ENCODE measurements at places on chromosomes 11 and 22.

DNA sequence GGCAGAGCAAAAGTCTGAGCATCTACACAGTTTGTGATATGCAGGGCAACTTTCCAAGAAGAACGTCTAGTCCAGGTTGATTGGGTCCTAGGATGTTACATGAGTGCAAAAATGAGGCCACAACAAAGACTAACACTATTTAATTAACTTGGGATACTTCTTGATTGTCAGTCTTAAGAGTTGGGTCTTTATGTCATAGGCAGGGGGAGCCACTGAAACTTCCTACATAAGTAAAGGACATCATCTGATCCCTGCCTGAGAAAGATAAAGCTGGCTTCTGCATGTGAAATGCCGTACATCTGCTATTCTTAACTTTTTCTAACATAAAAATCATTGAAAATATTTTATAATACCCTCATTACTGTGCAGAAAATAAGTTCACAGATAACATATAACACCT lies 525.5 kb downstream of the NTM start:
- DNase-seq = no peak

GRCh38 chr11:119693253-119693815 lies 35.7 kb downstream of the NECTIN1 start:
- no peak for DNase-seq

- no peak for DNase-seq
Measured at GRCh38 chr11:103779054-103779453, 257.4 kb upstream of the DDI1 start.

DNA sequence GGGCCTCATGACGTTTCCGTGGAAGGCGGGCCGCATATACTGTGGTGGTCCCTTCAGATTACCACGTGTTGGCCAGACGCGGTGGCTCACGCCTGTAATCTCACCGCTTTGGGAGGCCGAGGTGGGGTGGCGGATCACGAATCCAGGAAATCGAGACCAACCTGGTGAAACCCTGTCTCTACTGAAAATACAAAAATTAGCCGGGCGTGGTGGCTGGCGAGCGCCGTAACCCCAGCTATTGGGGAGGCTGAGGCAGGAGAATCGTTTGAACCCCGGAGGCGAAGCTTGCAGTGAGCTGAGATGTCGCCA lies 853 bp upstream of the DENND6B start:
- DNase-seq = no peak

GRCh38 chr11:12421386-12421785 lies 44.0 kb downstream of the PARVA start:
- no peak for DNase-seq

DNA sequence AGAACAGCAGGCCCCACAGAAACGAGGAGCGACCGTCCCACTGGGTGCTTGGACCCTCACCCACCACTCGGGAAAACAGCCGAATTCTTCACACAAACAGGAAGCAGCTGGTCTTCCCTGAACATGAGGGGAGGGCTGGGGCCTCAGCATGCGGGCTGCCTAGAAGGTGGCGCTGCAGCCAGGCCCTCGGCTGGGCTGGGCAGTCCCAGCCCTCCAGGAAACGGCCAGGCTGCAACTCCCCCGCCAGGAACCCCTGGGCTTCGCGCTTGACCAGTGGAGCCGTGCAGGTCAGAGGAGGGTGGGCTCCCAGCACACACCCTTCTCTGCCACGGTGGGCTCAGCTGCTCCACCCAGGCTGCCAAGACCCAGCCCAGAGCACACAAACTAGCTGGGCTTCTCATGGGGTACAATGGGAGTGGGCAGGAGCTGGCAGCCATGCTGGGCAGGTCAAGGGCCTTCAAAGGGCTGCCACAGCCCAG lies 29.6 kb downstream of the IGF2 start:
- no peak for DNase-seq

- DNase-seq = no peak
Measured at GRCh38 chr11:103488031-103488461, 378.8 kb downstream of the DYNC2H1 start.

DNA sequence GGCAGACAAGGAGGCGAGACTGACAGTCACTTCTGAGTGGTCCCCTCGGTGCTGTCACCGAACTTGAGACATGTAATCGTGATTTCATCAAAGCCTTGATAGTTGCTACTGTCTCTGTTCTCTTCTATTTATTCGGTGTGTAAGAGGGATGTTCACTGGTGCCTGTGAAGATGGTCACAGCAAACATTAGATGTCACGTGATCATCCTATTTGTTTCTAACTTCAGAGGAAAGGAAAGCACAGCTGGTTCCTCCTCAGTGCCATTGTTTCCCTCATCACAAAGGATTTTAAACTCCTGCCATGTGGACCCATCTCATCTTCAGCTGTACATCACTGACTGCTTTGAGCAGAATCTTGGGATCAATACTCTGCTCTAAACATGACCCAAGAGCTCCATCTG lies 73.1 kb upstream of the CLMP start:
- no peak for DNase-seq

GRCh38 chr11:76196849-76197248 lies 9.5 kb downstream of the WNT11 start:
- DNase-seq = no peak
